ENCODE measurements at places on chromosomes 5 and 9.

DNA sequence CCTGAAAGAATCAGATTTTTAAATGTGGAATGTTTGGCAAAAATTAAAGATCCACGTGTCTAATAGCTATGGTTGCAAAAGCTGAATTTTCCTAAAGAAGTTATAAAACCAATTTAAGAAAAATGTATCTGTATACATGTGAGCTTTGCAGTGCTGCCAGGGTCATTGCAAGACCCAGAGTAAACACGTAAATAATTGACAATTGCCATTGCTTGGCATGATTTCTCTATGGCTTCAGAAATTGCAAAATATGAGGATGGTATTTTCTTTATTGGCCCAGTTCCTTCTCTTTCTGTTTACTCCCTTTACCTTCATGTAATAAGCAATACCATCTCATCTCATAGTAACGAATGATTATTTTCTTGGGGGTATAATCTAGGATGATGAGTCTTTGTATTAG, 123.9 kb downstream of the ERCC6L2 start:
- no peak for DNase-seq

GRCh38 chr5:176723440-176723839, 76.2 kb downstream of the TSPAN17 start:
- no peak for DNase-seq

DNA sequence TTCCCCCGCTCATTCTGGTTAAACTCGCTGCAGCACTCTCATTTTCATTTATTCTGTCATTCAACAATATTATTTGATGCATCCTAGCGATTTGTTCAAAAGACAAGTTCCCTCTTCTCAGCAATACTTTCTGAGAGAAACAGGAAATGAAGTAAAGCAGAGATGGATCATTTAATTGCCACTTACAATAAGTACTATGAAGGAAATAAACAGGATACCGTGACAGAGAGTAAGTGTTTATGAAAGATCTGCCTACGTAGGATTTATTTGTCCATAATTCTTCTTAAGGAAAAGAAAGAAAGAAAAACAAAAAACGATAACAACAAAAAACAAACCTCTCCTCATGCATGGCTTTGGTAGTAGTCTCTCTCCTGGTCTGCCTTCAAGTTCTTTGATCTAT, 406.8 kb upstream of the ZNF608 start:
- no peak for DNase-seq

DNA sequence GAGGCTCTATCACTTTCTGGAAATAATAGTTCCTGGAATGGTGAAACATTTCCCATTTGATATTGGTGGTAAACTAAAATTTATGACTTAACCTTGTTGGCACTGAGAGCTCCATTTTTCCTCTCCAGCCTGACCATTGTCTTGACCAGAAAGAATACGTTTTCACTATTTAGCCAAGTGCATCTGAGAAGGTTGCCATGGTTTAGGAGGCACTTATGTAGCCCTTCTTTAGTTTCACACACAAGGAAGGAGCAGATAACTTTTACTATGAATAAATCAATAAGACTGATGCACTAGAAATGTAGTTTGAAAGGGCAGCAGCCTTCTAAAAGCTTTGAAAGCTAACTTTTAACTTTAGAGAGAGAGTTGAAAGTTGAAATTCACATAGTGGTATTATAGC, 1045.5 kb upstream of the CDH6 start:
- no peak for DNase-seq

DNA sequence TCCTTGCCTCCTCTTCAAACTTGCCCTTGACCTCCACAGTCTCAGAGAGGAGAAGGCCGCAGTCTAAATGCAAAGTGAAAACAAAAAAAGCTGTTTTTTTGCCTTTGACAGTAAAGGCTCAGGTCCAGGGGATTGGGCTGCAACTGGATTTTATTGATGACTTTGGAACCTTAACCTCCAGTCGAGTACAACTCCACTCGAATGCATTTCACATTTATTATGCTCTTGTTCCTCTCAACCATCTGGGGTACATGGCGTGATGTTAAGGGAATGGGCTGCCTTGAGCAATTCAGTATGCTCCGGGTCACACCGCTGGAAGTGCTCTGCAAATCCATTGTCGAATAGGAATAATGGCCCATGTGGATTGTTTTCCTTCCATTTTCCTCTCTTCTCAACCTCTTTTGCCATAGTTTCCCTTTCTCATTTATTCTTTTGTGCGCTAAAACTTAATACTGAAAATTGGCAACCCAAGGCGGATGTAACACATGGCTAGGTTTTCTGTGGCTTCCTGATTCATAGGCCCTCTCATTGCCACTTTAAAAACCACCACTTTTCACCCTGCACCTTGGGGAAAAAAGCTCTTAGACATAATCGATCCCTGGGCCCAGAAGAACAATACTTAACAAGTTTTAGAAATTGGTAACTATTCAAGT, 34.3 kb downstream of the ITK start:
- DNase-seq = no peak

DNA sequence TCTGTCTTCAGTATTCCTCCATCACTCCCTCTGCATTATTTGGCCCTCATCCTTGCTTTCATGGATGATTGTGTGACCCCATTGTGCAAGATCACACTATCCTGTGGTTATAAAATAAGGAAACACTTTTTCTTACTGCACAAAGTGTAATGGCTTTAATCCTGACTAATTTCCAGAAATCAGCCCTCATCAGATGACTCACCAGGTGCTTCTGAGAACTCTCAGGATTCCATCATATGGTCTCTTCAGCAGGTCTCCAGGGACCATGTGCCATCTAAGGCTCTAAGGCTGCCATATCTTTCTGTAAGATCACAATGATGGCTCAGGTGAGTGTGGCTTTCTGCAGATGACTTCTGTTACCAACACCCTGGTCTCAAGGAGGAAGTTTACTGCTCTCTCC, 27.3 kb upstream of the FER start:
- no peak for DNase-seq

GRCh38 chr5:144369006-144369405, 198.3 kb downstream of the KCTD16 start:
- DNase-seq = peak; percentile 86

- DNase-seq = no peak
Measured at GRCh38 chr5:174531782-174532191, 192.6 kb upstream of the MSX2 start.

DNA sequence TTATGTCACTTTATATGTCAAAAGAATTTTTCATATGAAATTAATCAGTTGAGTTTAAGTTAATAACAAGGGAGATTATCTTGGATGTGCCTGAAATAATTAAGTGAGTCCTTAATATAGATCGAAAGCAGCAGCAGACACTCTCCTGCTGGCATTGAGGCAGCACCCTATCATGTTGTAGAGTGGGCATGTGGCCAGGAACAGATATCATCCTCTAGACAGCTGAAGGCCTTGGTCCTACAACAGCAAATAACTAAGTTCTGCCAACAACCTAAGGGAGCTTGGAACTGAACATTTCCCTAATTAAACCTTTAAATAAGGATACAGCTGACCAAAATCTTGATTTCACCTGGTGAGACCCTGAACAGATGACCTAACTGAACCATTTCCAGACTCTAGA, 25.8 kb upstream of the UGT3A1 start:
- DNase-seq = no peak
